Activated naive CD8-positive, alpha-beta T cell treated with anti-CD3 and anti-CD28 coated beads, Interleukin-2, amount 50 U/mL, for 16 hours (primary cell): ENCODE measurements at places on chromosomes 1 and 21.
A peak's percentile ranks its signal among the peaks of the same experiment; 100 is the strongest.

DNA sequence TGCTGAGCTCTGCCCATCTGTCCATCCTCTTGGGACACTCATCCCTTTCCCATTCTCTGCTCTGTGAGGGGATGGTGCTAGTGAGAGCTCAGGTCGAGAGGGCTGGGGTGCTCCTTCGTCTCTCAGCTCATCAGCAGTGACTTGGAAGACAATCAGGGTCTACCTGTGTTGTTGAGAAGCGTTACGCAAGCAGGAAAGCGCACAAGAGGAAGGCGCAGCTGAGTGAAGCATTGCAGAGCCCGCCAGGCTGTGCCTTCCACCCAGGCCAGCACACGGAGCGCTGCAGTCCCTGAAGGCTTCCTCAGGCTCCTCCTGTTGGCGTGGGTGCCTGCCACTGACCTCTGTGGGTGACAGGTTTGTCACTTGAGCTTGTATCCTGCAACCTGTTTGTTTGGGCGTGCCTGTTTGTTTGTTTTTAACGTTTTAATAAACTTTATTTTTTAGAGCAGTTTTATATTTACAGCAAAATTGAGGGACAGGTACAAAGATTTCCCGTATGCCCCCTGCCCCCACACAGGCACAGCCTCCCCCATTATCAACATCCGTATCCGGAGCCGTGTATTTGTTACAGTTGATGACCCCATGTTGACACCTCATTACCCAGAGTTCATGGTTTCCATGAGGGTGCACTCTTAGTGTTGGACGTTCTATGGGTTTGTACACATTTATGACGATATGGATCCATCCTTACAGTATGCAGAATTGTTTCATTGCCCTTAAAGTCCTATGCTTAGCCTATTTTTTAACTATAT is 36.7 kb downstream of the ADARB1 start:
- DNase-seq = no peak

DNA sequence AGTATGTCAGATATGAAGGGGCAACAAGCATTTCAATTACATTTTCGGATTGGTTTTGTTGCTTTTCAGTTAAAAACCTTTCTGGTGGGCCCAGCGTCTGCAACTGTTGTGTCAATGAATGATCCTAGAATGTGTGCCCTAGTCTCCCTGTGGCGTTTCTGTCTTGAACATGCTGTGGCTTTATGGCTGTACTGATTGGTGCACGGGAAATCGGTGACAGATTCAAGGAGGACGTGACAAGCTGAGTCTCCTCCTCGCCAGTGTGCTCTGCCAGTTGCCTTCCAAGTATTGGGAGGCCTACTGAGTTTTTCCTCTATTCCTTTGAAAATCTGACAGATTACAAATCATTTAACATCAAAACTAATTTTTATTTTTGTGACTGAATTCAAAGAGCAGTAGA is 127.6 kb downstream of the ZP4 start:
- DNase-seq = no peak

- DNase-seq = peak; percentile 14
These were observed 21.8 kb downstream of the ATF3 start for GRCh38 chr1:212630158-212630900.

DNA sequence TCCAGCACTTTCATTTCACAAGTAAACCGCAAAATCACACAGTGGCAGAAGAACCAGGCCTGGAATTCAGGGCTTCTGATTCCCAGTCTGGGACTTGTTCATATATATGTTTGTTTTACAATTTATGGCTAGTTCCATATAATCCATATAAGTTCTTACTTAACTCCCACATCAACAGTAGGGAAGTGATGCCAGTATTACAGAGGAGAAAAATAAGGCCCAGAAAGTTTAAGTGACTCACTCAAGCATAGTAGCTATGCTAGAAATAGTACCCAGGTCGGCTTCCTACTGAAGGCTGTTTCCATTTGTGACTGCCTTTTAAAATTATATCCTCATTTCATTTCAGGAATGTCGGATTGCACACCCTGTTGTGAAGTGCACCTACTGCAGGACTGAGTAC is 1.4 kb downstream of the FAM76A start:
- no peak for DNase-seq

DNA sequence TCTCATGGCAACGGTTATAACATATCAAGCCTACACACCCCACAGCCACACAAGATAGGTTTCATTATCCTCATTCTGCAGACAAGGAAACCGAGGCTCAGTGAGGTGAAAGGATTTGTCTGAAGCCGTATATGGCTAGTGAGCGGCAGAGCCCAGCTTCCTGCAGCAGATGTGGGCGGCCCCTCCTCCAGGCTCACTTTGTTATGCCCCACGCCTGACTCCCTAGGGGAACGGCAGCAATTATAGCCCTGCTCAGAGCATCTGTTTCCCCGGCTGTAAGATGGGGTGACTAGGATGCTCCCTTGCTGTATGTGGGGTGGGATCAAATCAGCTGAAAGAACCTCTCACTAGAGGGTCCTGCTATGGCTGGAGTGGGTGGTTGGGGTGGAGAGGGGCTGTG is 22.1 kb downstream of the GRHL3 start:
- DNase-seq = no peak

- no peak for DNase-seq
These were observed 61.6 kb upstream of the QSOX1 start for GRCh38 chr1:180092931-180093650.

GRCh38 chr1:117237726-117238381 is 27.1 kb upstream of the VTCN1 start:
- no peak for DNase-seq

- no peak for DNase-seq
These were observed 75.8 kb downstream of the CTH start for GRCh38 chr1:70486676-70487458.

DNA sequence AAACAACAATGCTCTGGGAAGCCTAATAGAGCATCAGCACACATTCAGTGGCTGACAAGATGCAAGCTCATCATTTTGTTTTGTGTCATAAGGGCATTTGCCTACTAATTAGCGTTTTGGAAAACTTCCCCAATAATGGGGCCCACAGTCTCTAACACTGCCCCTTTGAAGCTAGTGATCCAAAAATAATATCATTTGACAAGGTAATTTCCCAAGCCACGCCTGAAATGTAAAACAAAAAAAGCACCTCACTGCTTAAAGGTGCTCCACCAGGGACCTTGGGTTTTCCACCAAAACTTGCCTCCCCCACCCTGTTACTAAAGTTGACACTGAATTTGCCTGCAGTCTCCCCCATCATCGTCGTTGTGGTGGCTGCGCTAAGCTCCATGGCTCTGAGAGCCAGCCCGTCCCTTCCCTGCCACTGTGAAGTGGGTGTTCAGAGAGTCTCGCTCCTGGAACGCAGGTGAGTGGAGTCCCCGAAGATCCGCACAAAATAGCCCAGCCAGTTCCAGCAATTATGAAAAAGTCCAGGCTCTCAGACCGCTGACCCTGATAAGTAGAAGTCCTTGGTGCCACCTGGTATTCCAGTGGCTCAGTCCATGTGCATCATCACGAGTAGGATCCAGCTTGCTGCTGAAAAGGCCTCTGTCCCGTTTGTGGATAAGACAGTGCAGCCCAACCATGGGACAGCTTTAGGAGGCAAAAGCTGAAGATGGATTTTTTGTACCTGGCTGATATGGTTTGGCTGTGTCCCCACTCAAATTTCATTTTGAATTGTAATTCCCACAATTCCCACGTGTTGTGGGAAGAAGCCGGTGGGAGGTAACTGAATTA is 52.2 kb downstream of the RAB3GAP2 start:
- no peak for DNase-seq

DNA sequence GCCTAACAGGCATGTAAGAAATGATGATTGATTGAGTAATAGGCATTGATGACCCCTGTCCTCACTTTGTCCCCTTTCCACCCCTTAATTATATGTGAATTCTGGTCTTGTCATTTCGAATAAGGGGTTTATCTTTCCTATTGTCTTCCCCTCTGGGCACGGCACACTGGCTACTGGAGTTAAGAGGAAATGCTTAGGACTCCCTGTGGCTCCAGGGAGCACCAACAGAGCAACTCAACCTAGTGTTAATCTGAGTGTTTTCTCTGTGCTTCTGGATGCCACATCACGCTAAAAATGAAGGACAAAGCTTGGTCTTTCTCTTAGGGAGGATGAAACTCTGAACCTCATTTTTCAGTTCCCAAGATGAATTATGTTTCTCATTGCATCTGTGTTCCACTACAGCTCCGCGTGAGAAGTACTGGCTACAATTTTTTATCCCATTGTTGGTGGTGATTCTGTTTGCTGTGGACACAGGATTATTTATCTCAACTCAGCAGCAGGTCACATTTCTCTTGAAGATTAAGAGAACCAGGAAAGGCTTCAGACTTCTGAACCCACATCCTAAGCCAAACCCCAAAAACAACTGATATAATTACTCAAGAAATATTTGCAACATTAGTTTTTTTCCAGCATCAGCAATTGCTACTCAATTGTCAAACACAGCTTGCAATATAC is 5.3 kb downstream of the FCER1A start:
- DNase-seq = no peak

GRCh38 chr1:196260270-196260669 is 348.0 kb downstream of the KCNT2 start:
- no peak for DNase-seq

DNA sequence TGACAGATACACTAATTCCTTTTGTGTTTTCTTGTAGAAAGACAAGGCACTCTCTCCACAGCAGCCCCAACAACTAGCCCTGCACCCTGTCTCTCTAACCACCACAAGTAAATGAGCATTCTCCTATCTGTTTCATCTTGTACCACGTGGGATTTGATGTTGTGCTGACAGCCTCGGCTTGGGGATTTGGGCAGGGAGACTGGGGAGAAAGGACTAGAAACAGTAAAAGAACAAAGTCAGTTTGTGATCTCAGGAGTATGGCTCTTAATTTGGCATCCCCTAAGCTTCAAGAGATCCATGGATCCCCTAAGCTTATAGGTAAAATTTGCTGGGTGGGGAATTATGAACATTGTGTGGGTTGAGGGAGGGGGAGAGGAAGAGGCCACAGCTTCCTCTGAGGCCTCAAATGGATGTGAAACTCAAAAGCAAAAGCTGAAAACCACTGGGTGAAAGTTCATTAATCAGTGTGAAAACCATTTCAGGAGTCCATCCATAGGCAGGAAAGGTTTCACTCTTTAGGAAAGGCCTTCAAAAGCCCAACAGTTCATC is 3.1 kb downstream of the C1orf162 start:
- no peak for DNase-seq

DNA sequence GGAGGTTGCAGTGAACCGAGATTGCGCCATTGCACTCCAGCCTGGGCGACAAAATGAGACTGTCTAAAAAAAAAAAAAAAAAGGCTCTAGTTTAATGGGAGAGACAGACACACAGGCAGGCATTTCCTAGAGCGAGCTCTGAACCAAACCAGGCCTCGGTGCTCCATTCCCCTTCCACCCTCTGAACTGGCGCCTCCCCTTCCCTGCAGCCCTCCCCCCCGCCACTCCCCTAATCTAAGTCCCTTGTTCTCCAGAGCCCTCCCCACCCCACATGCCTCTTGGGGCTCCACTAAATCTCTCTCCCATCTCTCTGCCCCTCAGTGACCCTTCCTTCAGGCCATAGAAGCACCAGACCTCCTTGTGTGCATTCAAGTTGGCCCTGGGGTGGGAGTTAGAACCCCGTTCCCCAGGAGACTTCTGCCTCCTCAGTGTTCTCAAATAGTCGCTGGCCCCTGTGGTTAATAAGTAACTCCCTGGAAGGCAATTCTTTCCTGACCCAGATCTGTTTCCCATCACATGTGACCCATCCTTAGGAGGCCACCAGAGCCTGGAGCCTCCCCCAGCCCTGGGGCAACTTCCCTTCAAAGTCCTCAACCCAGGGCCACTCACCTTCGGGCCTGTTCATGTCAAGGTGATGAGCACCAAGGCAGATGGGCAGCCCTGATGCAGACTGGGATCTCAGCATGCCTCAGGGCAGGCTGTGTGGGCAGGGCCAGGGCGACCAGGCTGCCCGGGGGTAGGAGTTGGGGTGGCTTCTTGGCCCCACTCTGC is 42.6 kb upstream of the EPB41 start:
- no peak for DNase-seq

DNA sequence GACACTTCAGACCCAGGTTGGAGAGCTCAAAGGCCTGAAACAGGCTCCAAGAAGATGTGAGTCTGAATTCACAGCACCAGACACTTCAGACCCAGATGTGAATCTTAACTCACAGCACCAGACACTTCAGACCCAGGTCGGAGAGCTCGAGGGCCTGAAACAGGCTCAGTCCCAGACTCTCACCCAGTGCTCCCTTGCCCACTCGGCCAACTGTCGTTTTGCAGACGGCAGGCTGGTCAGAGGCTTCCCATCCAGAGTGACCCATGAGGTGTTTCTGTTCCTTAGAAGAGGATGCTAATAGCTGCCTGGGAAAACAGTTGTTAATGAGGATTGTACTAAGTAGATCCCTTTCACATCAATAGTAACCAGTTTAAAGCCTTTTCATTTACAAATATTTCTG is 88.4 kb downstream of the ADARB1 start:
- DNase-seq = no peak

- DNase-seq = no peak
These were observed 387.2 kb upstream of the VAMP3 start for GRCh38 chr1:7383671-7384520.

DNA sequence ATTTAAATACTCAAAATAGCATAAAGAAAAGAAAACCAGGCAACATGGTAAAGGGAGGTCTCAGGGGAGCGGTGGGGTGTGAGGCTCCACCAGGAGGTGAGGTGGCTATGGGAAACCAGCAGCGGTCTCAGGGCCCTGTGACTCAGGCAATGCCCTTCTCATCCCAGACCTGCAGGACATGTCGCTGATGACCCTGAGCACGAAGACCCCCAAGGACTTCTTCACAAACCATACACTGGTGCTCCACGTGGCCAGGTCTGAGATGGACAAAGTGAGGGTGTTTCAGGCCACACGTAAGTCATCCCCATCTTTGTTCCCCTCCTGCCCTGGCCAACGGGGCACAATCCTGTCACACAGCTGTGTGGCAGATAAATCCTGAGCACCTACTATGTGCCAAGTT is 31.5 kb downstream of the PADI4 start:
- no peak for DNase-seq

- DNase-seq = peak; percentile 35
These were observed 697 bp upstream of the C21orf91 start for GRCh38 chr21:17819877-17820229.

GRCh38 chr1:201539561-201540431 is 869 bp downstream of the NAV1 start:
- no peak for DNase-seq

- DNase-seq = no peak
These were observed 229.4 kb downstream of the PTPRU start for GRCh38 chr1:29465755-29466154.
